ENCODE measurements at places on chromosomes 11 and 22. TPM values are rescaled to one million over a fixed set of nuclear protein-coding genes. Genes with fewer than 3 reads are reported as not detected.

DNA sequence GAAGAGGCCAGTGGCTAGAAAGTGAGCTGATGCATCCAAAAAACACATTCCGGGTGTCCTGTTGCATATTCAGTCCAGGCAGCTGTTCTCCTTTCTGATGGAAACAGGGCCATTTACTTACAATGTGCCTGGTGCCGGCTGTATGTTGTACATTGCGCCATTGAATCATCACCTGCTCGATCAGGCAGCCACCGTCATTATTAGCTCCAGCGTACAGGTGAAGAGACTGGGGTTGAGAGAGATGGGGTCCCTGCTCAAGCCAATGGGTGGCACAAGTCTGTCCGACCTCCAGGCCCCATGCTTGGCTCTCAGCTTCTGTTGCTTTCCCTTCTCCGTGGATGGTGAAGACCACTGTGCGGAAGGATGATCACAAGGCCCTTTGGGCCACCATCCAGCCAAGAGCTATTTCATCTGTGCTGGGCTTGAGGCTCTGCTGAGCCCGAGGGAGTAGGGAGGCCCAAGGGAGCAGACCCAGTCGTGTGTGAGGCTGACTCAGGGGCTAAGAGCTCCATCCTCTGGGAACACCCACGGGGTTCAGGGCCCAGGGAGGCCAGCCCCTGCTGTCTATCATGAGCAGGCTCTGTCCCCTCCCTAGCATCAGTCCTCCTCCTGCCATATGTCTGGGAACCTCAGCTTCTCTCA, 20.7 kb upstream of the EMID1 start:
- DNase-seq, result no peak

- DNase-seq, result no peak
Measured at GRCh38 chr11:3194016-3194816, 24.4 kb downstream of the MRGPRG start.

- DNase-seq, result no peak
Measured at GRCh38 chr11:64035576-64035975, at the start of gene FLRT1. Gene FLRT1 (plus strand): TSS chr11:64035931. CDS start chr11:64116268, 80,337 bp downstream.

DNA sequence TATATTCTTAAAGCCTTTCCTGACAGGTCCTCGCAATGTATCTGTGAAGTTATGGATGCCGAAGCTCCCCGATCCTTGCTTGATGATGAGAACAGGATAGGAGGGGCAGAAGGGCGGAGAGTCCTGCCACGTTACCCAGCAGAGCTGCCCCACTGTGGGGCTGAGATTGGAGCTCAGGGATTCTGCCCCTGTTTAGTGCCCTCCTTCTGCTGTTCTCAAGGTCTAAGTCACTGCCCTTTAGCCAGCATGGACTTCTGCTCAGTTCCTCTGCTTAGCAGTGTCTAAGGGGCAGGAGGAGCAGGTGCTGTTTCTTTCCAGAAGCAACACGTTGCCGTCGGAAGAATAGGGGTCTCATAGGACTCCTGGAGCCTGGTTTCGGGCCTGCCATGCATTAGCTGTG, 164.2 kb upstream of the B3GAT1 start:
- DNase-seq, result no peak

Gene SCGB1A1
- not detected for total RNA-seq

Gene SYCE3
- total RNA-seq, result not detected

Gene OR6T1
- total RNA-seq, result not detected

Gene IGF2
- 61.9 TPM for total RNA-seq

Measured in right atrium auricular region (tissue), 2 donors.